ENCODE measurements at places on chromosomes 3 and 15.

GRCh38 chr15:39192351-39192750, 388.5 kb upstream of the THBS1 start:
- DNase-seq, result no peak

- DNase-seq, result no peak
Observed at GRCh38 chr3:116971531-116971930, 262.0 kb downstream of the TUSC7 start.

DNA sequence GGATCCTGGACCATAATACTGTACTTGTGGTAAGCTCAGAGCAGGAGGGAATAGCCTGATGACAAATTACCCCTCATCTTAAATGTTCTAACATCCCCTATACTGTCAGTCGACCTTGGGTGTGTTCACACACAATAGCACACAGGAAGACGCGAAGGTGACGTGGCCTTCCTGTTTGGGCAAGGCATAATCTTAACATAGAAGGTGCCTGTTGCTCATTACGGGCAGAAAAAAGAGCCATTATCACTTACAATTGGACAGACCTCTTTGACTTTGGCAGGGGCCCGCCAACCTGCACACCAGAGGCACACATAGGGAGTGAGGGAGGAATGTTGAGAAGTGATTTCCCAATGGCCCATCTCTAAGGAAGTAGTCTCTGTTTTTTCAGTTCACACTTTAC, 144.2 kb downstream of the ANO10 start:
- peak; percentile 33 for DNase-seq

- no peak for DNase-seq
Observed at GRCh38 chr3:15288331-15289035, 43.9 kb downstream of the SH3BP5 start.

- DNase-seq, result peak; percentile 51
Observed at GRCh38 chr15:89167267-89168176, 53.9 kb downstream of the RLBP1 start.

DNA sequence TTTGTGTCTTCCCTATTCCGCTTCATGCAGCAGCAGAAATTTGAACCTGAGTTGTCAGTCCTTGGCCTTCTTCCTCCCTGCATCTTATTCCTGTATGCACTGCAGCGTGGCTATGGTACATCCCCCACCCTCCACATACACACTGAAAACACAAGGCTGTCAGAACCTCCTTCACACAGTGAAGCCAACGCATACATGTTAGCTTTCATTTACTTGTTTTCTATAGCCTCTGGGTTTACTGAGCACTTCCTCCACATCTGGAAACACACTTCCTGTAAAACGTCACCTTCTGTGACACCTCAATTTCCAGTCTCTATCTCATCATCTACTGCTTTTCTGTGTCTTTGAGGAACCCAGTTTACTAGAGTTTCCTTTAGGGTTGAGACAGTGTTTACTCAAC, 47.0 kb downstream of the SUSD5 start:
- DNase-seq, result no peak

- no peak for DNase-seq
Observed at GRCh38 chr3:36493051-36493450, 112.7 kb downstream of the STAC start.

DNA sequence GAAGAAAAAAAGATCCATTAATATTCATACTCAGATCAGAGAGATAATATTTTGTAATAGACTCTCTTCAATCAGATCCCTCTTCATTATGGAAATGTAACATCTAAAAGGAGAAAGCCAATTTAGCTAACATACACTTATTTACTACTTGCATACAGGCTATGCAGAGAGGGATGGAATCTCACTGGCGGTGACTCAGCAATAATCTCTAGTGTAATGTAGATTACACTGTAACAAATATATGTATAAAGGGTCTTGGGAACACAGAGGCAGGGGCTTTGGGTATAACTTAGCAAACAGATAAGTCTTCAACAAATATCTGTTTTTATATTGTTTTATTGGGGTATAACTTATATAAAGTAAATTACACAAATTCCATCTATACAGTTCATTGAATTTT, 69.6 kb downstream of the CGNL1 start:
- no peak for DNase-seq

DNA sequence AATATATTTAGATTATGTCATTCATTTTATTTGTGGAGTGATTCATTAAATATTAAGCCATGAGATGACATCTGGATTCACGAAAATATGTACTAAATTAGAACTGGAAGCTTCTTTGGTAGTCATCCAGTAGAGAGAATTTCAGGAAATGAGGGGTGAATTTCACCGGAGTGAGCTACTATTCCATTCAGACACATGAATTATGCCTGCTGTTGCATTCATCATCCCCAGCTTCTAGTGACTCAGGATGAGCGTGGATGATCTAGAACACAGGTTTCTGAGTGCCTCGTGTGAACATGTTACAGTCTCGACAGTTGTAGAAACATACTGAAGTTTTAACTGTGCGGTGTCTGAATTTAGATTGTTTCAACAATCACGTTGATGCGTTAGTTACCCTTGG, 42.9 kb upstream of the GABRG3 start:
- DNase-seq, result no peak

- DNase-seq, result no peak
Observed at GRCh38 chr15:67839499-67839928, 331 bp downstream of the RNU6-1 start.

- no peak for DNase-seq
Observed at GRCh38 chr3:173055228-173055933, 85.7 kb downstream of the SPATA16 start.

DNA sequence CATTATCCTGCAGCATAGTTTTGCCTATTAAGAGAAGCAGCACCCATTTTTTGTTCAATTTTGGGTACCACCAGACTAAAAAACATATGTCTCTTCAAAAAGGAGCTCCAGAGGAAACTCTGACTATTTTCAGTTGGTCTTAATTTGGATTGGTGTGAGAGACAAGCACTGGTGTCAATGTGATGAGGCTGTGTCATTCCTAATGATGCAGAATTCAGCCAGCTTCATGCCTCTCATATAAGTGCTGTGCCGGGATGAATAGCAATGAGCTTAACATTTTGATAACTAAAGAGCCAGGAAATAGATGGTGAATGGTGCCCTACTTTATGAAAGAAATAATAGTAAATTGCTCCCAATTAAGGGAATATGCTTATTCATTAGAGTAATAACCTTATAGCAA, 15.9 kb downstream of the POPDC2 start:
- DNase-seq, result no peak

- DNase-seq, result no peak
Observed at GRCh38 chr3:72900048-72900447, 12.2 kb downstream of the GXYLT2 start.

GRCh38 chr3:45464336-45465170, 76.2 kb downstream of the LARS2 start:
- no peak for DNase-seq

- no peak for DNase-seq
Observed at GRCh38 chr3:21028412-21028811, 722.6 kb downstream of the ZNF385D start.

DNA sequence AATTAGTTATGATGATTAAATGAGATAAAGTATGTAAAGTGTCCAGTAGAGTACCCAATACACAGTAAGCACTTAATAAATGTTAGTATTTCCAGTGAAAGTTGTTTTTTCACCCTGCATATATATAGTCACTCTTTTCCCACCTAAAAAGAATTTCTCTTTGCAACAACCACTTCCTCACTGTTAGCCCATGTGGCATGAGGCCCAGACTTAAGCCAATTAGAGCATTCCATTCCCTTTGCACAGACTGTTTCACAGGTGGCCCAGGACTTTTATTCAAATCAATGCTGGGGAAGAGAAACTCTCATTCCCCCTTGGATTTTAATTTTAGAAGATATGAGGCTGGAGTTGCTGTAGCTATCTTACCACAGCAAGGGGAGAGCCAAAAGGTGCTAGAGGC, 3.7 kb downstream of the IFT80 start:
- DNase-seq, result no peak

DNA sequence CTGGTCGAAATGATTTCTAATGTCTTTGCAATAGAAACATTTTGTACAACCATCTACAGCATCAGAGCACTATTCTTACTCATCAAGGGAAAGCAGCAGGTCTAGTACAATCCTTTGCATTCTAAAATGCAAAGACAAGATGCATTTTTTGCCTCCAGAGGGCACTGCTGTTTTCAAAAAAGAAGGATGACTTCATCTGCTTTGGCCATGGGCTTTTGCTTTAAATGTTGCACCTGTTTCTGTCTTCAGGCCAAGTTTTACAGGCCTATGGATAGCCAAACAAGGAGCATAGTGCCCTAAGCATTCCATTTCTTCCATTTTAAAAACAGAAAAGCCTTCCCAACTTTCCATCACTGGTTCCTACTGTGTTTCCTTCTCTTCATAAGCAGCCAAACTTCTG, 3.4 kb downstream of the PARP9 start:
- no peak for DNase-seq

DNA sequence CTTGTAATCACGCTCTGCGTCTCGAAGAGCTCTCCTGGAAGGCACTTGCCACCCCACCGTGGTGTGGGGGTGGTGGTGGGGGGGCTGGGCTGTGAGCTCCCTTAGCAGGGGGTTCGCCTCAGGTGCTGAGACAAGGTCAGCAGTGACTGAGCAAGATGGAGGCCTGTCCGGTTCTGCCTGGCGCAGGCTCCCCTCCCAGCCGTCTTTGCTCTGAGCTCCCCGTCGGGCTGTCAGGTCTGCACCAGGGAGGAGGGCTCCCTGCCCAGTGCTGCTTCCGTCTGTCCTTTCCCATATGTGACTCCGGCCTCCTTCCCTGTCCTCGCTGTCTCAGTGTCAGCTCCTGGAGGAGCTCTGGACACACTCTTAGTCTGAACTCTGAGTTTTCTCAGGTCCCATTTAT, 80.0 kb downstream of the PLXNA1 start:
- DNase-seq, result no peak

GRCh38 chr3:62968128-62968527, 92.9 kb upstream of the CADPS start:
- no peak for DNase-seq

- no peak for DNase-seq
Observed at GRCh38 chr3:122890077-122890719, 95.3 kb downstream of the SLC49A4 start.

- DNase-seq, result no peak
Observed at GRCh38 chr3:127689266-127689860, 16.6 kb downstream of the ABTB1 start.

DNA sequence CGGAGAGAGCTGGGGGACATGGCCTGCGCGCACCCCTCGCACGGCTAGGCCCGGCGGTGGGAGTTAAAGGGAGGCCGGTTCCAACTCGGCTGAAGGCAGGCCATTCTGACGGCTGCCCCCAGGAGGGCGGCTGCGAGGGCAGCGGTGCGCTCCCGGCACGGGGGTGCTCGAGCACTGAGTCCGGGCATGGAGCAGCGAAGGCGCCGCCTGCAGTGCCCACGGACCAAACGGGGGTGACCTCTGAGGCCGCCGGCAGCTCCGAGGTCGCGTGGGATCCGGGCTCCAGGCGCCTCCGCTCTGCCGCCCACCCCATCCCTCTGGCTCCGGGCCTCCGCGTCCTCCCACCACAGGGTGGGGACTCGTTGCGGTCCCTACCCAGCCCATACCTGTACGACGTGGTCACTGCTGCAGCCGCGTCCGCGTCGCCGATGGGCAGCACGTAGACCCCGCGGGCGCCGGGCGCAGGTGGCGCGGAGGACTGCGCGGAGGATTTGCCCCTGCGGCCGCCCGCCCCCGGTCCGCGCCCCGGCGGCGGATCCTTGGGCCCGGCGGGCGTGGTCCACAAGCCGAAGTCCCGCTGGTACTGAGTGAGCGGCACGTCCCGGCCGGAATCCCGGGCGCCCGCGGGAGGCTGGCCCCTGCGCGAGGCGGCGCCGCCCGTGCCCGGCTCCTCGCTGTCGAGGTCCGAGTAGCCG, 469 bp downstream of the MAP6D1 start:
- DNase-seq, result no peak

DNA sequence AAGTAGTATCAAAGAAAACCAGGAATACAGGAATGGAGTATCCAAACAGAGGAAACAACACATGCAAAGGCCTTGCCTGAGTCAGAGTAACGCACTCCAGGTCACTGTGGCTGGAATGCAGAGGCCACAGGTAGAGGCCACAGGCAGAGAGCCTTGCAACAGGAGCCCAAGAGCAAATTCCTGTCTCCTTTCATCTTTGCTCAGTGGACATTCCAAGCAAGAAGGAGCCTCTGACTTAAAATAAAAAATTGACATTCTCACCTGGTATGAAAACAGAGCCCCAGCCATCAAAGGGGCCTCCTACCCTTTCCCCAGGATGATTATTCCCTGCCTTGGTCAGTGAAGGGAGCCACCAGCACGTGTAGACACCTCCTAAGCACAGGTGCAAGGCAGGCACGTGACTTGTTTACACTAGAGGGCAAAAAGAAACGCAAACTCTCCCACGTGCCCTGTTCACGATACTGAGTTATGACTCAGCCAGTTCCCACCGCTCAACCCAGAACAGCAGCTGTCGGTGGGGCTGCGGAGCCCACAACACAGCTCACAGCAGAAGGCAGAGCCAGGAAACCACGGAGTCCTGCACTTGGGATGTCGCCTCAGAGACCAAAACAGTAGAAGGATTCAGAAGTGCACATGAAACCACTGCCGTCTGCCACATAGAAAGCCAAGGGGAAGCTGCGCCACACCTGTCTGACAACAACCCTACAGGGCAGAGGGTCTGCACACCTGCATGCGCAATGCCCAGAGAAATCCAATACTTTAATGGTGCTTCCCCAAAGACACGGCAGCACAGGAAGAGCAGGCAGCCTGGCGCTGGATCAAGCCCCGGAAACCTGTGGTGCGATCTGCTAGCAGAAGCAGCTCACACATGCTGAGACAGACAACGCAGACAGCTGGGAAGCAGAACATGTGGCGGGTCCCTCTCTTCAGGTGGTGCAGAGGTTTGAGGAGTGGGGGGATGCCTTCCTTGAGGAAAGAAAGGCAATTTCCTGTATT, 52.1 kb downstream of the ITGB5 start:
- DNase-seq, result peak; percentile 6

- no peak for DNase-seq
Observed at GRCh38 chr15:101559952-101560351, 70.4 kb upstream of the PCSK6 start.

- DNase-seq, result no peak
Observed at GRCh38 chr3:197242784-197243432, 55.5 kb downstream of the DLG1 start.

GRCh38 chr15:89822951-89823711, 8.5 kb upstream of the ANPEP start:
- no peak for DNase-seq

DNA sequence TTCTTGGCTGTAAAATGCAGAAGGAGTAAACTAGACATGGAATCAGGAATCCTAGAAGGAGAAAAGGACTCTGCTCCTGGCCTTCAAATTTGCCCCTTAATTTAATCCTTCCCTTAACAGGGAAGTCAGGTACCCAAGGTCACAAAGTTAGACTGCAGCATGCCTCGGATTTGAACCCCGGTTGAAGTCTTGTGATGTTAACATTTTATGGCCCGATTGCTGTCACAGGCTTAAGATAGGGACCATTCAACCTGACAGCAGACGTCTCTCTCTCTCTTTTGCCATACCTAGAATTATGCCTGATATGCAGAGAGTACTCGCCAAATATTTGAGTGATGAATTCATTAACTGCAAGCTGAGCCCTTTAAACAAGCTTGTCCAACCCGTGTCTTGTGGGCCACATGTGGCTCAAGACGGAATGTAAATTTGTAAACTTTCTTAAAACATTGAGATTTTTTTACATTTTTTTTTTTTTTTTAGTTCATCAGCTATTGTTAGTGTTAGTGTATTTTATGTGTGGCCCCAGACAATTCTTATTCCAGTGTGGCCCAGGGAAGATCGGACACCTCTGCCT, 217.2 kb downstream of the THSD4 start:
- no peak for DNase-seq

GRCh38 chr3:73474619-73475018, 150.1 kb downstream of the PDZRN3 start:
- DNase-seq, result no peak
